ENCODE measurements at places on chromosomes 5 and 9. TPM values are rescaled to one million over a fixed set of nuclear protein-coding genes. Genes with fewer than 3 reads are reported as not detected.
A peak's percentile ranks its signal among the peaks of the same experiment; 100 is the strongest.

DNA sequence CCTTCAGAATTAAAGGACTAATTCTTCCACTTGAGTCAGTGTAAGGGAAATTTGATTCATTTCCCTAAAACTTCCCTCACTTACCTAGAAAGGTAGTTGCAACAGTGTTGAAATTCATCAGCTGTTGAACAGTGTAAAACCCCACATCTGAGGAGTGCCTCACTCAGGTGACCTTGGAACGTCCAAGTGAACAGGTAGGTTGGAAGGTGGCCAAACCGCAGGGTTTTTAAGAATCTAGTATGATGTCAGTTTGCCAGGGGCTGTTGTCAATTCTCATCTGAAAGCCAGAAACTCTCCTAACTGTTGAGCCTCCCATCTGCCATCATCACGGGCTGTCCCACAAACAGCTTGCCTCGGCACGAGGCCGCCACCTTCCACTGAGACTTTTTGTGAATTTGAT lies 105.7 kb downstream of the TMEM174 start:
- DNase-seq, result no peak

- DNase-seq, result no peak
Observed at GRCh38 chr5:91670563-91670962, 287.4 kb upstream of the ARRDC3 start.

DNA sequence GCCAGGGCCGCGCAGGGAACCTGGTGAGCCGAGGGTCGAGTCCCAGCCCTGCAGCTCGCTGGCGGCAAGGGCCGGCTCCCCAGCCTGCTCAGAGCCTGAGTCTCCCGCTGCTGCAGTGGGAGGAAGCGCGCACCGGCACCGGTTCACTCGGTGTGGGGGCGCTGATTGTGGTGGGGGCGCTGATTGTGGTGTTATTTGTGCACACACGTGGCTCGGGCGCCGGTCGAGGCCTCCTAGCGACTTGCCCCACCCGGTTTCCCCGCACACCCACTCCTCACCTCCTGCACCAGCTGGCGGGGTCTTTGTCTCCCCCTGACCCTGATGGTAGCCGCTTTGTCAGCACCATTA lies 266.7 kb downstream of the NSG2 start:
- DNase-seq, result no peak

DNA sequence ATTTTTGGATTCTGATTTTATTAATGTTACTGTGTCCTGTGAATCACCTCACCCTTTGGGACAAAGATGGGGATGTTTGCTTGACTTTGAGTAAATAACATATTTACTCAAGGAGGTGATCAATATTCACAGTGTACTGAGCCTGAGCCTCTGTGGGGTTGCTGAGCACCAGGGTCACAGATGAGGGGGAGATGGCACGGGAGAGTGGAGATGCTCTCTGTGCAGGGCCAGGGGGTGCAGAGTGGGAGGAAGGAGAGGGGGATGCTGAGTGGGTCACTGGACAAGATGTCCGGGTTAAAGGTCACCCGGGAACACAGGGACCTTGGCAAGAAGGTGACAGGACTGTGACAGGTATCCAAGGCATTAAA lies 4.0 kb downstream of the SQSTM1 start:
- DNase-seq, result no peak

- no peak for DNase-seq
Observed at GRCh38 chr5:147675168-147675567, 107.4 kb downstream of the JAKMIP2 start.

GRCh38 chr5:158486566-158486965 lies 613.1 kb downstream of the EBF1 start:
- no peak for DNase-seq

DNA sequence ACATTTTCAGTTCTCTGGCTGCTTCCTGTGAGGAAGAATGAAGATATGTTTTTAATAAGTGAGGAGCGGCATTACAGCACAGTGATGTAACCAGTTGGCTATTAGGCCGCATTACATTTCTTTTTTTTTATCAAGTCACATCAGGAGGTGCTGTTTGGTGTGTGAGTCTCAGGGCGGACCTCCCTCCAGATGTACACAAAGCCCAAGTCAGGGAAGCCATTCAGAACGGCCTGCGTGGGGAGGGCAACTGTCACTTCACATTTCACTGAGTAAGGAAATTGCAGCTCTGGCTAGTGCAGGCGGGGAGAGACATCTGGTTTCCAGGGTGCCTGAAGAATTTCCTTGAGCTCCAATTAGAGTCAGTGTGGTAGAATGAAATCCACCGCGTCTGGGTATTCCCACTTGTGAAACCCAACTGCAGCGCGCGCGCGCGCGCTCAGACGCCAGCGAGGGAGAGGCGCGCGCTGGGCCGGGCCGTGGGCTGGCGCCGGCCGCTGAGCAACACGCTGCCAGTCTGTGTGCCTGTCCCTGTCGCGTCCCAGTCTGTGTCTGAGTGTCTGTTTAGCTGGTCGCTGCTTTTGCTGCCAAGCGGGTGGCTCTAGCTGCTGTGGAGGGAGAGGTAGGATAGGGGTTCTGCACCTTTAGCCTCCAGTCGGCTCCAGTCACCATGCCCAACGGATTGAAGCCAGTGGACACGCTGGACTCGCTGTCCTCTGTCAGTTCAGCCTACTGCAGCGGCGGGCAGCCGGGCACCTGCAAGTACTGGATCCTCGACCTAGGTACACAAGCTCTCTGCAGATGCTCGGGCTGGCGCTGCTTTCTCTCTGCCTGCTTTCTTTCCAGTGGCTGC lies 140.8 kb upstream of the OTULINL start:
- DNase-seq, result peak; percentile 86

DNA sequence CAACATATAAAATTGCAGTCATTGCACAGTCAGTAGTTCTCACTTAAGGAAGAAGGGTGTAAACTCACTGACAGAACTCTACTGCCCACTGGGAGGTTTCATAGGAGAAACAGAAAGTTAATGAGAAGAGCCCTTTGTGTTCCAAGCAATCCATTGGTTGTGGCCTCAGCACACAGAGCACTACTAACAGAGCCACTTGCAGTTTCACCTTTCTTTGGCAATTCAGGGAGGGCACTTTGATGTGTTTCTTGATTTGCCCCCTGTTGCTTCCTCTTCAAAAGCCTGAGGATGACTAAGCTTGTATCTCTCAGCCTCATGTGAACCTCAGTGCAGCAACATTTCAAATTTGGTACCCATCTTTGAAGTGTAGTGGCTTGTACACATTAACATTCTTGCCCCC lies 409.4 kb downstream of the DMRTA1 start:
- DNase-seq, result no peak

- no peak for DNase-seq
Observed at GRCh38 chr5:141913560-141914198, 10.0 kb upstream of the DELE1 start.

- DNase-seq, result no peak
Observed at GRCh38 chr5:139481580-139482049, 943 bp downstream of the STING1 start.

- no peak for DNase-seq
Observed at GRCh38 chr5:107426209-107426608, 244.5 kb downstream of the EFNA5 start.

GRCh38 chr9:112104901-112105300 lies 70.2 kb downstream of the SUSD1 start:
- no peak for DNase-seq

- DNase-seq, result no peak
Observed at GRCh38 chr9:93376411-93376810, 75.1 kb upstream of the FAM120A start.

DNA sequence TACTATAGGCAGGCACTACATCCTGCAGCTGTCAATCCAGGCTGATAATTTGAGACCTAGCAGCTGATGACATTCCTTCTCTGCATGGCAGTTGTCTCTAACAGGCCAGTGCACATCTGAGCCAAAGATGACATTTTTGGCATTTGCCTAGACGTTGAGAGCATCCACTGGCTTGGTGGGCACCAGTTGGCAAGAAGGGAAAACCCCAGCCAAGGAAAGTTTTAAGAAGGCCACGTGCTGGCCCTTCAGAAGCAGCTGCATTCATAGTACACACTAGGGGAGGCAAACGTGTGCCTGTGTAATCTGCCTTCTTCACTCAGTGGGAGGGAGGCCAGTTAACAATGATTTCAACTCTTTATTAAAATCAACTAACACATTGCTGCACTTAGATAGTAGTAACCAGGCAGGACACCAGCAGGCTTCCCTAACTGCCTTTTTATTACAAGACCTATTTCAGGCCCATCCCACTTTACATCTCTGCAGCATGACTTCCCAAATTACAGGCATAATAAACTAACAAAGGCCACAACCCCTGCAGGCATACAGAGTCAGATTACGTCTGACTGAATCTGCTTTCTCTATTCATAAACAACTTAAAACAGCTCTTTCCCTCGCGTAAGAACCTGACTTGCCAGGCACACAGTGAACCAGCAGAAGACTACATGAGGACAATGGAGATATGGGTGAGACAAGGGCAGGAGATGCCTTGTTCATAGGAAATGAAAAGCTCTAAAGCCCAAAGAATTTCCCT lies 576.3 kb downstream of the PDE4D start:
- no peak for DNase-seq

- DNase-seq, result no peak
Observed at GRCh38 chr5:179816401-179816795, 4.3 kb upstream of the SQSTM1 start.

DNA sequence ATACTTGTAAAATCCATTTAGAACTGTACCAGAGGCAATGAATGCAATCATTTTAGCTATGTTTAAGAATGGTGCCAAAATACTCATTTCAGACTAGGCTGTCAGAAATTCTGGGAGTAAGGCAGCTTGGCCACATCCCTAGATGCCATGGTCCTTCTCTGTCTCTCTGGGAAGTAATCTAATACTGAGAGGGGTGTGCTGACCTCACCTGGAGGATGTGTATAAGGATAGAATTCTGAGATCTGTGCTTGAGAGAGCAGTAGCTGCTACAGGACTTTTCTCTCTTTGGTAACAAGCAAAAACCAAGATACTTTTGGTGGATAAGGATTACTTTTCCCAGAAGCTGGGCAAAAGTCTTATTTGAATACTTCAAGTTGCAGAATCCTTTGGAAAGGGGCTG lies 68.1 kb upstream of the MRPS30 start:
- DNase-seq, result no peak

- no peak for DNase-seq
Observed at GRCh38 chr5:112579599-112580170, 158.0 kb upstream of the APC start.

DNA sequence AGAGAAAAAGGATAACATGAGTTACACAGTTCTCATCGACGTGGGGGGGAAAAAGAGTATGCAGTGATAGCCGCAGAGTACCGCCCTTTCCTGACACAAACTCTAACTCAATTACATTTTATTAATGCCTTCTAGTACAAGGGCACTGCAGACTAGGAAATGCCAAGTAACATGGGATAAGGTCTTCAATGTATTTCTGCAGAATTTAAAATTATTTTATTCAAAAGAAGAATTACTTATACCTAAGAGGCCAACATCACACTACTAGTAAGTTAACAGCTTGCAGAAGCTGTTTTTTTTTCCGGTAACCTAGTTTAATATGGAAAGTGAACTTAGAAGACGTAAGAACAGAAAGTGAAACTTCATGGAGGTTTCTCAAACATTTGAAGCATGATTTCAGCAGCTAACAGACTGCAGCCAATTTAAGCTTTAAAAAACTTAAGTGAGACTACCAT lies 3.9 kb downstream of the SETX start:
- DNase-seq, result no peak

DNA sequence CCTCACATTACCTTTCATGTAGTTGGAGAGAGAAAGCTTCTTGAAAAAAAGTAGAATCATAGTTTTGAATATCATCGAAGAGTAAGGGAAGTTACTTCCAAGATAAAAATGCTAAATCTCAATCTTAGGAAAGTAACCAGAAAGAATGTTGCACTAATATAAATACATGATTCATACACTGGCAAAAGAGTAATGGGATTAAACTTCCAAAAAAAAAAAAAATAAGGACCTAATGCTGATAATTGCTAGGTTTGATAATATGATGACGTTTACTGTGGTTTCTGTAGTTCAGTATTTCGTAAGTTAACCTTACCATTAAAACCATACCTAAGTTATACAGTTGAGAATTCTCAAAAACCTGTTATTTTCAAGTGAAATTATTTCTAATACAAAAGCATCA lies 573.8 kb upstream of the CDH9 start:
- no peak for DNase-seq

DNA sequence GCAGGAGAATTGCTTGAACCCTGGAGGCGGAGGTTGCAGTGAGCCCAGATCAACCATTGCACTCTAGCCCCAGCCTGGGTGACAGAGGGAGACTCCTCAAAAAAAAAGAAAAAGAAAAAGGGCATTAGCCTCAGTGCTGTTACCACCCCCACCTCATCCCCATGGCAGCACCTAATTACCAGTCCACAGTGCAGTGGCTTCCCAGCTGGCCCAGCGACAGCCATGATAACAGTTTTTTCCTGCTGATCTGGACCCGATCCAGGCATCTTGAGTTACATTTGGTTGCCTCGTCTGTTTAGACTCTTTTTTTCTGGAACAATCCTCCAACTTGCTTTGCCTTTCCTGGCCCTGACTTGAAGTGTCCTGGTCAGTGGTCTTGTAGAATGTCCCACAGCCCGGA lies 24.4 kb downstream of the NCS1 start:
- DNase-seq, result no peak

GRCh38 chr5:116522356-116523136 lies 52.1 kb downstream of the SEMA6A start:
- no peak for DNase-seq

- DNase-seq, result peak; percentile 87
Observed at GRCh38 chr9:91714020-91714806, 235.8 kb downstream of the ROR2 start.

DNA sequence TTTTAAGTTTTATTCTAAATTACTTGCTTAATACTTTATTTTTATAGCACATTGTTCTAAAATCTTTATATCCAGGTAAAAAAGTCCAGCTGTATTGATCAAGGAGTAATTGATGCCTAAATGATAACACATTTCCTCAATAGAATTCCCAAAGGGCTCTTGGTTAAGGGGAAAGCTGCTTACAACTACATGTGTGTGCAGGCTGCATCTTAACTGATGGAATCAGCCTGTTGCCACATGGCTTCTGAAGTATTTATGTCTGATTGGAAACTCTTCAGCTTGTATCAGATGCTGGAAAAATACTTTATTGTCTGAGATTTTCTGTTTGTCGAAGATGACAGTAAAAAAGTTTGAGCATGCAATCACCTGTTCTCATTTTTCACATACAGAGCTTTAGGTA lies 182.6 kb downstream of the FBXL7 start:
- DNase-seq, result no peak

GRCh38 chr9:132864691-132865090 lies 13.4 kb downstream of the AK8 start:
- no peak for DNase-seq

Gene ITGA1
- 152 TPM for total RNA-seq

Gene GRAMD2B
- 44.7 TPM for total RNA-seq

Gene PARP8
- total RNA-seq, result 47.6 TPM

Gene BTNL9
- total RNA-seq, result 33.0 TPM

Gene SOWAHA
- 0.18 TPM for total RNA-seq

Gene SIT1
- total RNA-seq, result 0.65 TPM

Gene ANKRD20A1
- total RNA-seq, result 3.0 TPM

Gene MARCHF6
- total RNA-seq, result 153 TPM

Gene CLIC3
- total RNA-seq, result 3.8 TPM

Gene SLC34A1
- total RNA-seq, result not detected

Gene TESK1
- 58.2 TPM for total RNA-seq

Gene ANKRD55
- 0.32 TPM for total RNA-seq

Gene CDX1
- total RNA-seq, result not detected

Gene RANBP3L
- total RNA-seq, result 4.9 TPM

Gene ACSL6
- total RNA-seq, result 2.3 TPM

Gene KIAA1958
- total RNA-seq, result 7.9 TPM

Gene SLC36A3
- total RNA-seq, result not detected

Gene PKD2L2
- not detected for total RNA-seq

Gene FREM1
- total RNA-seq, result 14.0 TPM

Gene TNFSF8
- total RNA-seq, result 5.8 TPM

Gene LECT2
- not detected for total RNA-seq

Gene SPATA31E1
- not detected for total RNA-seq

Gene SELENOP
- 219 TPM for total RNA-seq

Gene SPATA31C1
- total RNA-seq, result not detected

Gene LCN6
- total RNA-seq, result 17.4 TPM

Gene AQP3
- 6.0 TPM for total RNA-seq
